Hematopoietic multipotent progenitor cell treated with erythropoietin and hydrocortisone succinate and interleukin-3 and kit ligand, for 4 days (in vitro differentiated cells): ENCODE measurements at places on chromosomes 16 and 17.
A peak's percentile ranks its signal among the peaks of the same experiment; 100 is the strongest.

DNA sequence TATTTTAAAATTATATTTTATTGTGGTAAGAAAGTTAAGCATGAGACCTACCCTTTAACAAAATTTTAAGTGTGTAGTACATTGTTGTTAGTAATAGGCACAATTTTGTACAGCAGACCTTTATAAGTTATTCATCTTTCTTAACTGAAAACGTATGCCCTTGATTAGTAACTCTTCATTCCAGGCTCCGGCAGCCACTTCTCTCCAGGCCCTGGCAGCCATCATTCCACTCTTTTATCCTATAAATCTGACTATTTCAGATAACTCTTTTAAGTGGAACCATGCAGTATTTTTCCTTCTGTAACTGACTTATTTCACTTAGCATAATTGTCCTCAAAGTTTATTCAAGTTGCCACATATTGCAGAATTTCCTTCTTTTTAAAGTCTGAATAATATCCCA, 348.2 kb downstream of the CDH11 start:
- DNase-seq = no peak

- DNase-seq = no peak
Measured at GRCh38 chr16:6571044-6571443, 761.6 kb upstream of the RBFOX1 start.

DNA sequence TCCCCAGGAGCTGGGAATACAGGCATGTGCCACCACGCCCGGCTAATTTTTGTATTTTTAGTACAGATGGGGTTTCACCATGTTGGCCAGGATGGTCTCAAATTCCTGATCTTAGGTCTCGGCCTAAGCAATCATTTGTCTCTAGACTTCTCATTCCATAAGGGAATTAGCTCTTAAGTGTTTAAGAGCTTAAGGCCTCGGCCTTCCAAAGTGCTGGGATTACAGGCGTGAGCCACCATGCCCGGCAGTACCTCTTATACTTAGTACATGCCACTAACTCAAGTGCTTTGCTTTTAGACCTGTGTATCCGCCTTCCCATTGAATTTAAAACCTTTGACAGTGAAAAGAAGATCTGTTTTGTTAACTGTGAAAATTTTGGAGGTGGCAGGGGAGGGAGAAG, 16.6 kb upstream of the IL21R start:
- no peak for DNase-seq

- no peak for DNase-seq
Measured at GRCh38 chr16:80273635-80274538, 266.9 kb upstream of the DYNLRB2 start.

- no peak for DNase-seq
Measured at GRCh38 chr16:75218256-75219076, at the start of gene CTRB1. CTRB1 (plus strand) TSS chr16:75218988; CDS start chr16:75219008, 20 bp downstream.

DNA sequence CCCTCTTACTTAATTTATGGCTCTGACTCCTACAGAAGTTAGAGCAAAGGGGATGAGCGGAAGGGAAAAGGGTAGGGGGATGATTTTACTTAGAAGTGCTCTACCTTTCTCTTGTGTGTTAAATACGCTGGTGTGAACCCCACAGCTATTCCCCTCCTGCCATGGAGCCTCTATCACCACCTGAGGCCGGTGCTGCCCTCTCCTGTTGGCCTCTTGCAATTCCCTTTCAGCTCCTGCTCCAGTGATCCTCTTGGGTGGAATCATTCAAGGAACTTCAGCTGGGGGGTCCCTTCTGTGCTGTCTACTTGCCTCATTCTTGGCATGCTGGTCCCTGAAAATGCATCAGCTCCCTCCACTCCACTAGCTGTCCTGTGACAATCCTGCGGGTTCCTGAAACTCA, 41.8 kb upstream of the CDH8 start:
- DNase-seq = peak; percentile 5

DNA sequence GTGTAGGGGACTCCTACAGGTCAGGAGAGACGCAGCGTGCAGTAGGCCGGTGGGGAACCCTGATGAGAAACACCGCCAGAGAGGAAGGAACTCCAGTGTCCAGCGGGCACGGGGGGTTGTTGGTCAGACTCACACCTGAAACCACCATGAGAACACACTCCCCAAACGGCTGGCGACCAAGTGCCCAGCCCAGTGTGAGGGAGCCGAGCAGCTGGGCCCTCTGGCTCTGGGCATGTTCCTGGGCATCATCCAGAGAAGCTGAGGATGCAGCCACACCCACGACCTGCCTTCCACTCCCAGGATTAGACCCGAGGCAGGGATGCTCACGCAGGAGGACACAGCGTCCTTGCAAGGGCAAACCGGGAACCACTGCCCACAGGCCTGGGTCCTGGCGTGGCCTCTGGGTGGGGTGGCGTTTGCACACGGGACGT, 108.3 kb upstream of the ZNF750 start:
- no peak for DNase-seq

- DNase-seq = no peak
Measured at GRCh38 chr17:17638467-17638866, 42.8 kb upstream of the RAI1 start.

GRCh38 chr16:4836727-4837126, 10.4 kb downstream of the GLYR1 start:
- no peak for DNase-seq
